ENCODE measurements at places on chromosomes 6 and 20.

DNA sequence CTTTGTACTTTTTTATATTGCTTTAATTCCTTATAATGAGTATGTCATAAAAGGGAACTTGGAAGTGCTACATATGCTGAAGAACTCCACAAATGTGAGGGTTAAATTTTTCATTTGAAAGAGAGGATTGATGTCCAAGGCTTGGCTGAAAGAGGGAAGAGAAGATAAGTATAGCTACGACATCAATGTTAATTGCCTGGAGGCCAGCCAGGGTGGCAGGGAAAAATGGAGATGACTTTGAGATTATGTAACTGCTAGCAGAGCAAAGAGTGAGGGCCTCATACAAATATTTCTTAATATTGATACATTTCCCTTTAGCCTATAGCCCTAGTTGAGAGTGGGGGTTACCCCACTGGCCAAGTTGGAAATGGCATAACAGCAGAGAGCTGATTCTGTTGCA is 24.8 kb upstream of the RIMS4 start:
- no peak for DNase-seq

GRCh38 chr6:162615016-162615705 is 112.4 kb downstream of the PRKN start:
- no peak for DNase-seq

DNA sequence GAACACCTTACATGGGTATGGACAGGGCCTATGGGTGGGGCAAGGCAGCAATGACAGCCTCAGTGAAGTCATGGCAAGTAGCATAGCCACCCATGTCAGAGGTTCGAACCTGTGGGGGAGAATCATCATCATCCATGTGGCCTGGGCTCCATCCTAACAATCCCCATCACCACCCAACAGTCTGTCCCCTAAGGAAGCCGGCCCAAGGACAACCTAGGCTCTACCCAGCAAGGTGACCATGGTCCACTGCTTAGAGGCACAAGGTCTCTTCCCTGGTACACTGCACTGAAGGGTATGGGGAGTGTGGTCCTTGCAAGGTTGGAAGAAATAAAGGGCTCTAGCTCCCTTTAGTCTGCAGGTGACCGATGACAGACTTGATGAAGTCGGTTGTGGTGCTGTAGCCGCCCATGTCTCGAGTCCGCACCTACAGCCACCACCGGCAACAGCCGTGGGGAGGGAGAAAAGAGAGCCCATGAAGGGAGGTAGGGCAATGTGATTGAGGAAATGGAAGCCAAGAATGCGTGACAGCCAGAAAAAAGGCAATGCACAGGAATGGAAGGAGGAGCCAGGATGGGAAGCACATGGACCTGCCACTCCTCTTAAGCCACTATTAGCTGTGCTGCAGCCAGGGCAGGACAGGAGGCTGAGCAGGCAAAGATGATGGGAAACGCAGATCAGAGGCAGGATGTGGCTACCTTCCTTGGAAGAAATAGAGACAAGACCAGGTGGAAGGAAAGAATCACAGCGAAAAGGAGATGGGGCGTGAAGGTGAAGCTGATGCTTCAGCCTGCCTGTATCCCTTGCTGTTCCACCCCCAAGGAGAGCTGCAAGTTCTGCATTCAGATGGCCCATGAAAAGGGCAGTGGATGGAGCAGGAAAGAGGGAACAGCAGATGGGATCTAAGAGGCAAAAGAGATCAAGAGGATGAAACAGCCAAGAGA is 5.3 kb downstream of the IDH3B start:
- peak; percentile 69 for DNase-seq

DNA sequence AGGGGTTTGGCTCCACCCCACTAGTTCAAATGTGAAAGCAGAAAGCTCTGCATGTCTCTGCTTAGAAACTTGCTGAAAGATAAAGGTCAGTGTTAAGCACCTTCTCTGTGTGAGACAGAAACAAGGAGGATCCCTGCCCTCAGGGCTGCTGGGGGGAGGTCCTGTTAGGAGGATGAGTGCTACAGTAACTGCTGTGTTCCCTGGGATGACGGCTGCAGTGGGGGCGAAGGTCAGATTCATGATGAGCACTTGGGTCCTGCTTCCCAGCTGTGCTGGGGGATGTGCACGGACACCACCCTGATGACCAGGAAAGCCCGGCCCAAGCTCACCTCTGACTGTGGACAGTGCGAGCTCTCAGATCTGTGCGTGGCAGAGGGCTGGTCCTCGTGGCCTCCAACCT is 252.6 kb downstream of the DLL1 start:
- DNase-seq, result no peak

DNA sequence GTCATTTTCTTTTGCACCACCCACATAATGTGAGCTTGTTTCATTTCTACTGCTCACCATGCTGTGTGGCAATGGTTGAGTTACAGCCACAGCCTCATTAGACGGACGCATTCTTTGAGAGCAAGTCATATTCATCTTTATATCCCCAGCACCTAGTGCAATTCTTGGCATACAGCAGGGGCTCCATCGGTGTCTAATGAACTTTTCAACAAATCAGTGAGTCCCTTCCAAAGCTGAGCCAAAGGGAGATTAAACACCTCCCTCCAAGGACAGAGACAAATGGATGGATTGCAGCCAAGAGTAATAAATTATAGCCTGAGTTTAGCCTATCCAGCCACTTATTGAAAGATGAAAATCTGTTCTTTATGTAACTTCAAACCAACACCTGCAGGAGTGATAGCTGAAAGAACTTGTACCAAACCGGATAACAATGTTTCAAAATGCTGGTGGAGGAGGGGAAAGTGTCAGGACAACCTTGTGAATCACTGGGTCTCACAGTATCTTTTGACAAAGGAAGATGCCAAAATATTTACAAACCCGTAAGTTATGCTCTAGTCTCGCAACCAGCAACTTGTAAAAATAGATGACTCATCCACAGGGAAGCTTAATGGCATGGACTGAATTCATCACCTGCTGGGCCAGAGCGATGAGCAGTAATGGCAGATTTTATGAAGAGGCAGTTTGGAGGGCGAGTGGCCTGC is 139.0 kb downstream of the PXDC1 start:
- DNase-seq, result peak; percentile 49

DNA sequence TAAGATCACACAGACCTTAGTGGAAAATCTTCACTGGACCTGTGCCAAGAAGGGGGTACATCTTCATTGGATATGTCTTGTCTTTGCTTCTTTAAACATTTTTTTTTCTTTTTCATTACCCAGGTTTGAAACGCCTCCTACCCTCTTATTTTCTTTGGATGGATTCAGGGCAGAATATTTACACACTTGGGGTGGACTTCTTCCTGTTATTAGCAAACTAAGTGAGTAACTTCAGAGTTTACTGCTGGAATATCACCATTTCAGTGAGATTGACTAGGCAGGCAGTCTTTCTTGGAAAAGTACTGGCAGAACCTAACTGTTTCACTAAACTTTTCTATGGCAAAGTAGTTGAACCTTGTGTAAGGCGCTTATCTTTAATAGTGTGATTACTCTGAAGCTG is 47.0 kb downstream of the ENPP1 start:
- no peak for DNase-seq

GRCh38 chr6:159691963-159692287 is 1.1 kb downstream of the SOD2 start:
- no peak for DNase-seq

GRCh38 chr20:63230800-63231268 is 4.9 kb upstream of the BIRC7 start:
- DNase-seq, result no peak

- DNase-seq, result no peak
Measured at GRCh38 chr20:33773412-33774089, 37.6 kb upstream of the CHMP4B start.

DNA sequence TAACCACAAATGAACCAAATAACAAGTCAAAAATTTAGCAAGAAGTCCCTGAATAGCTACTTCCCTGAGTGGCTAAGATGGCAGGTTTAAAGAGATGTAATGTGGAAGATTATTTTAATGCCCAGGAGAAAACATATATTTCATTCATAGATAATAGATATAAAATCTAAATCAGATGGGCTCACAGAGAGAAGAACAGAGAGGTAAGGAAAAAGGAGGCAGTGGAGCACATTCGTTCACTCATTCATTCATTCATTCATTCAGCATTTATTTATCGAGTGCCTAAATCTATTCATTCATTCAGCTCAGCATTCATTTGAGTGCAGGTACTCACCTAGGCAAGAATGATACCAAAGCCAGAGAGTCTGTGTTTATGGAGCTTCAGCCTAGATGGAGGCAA is 32.1 kb upstream of the IYD start:
- no peak for DNase-seq

GRCh38 chr6:137049095-137049494 is 4.3 kb upstream of the IL20RA start:
- no peak for DNase-seq

- no peak for DNase-seq
Measured at GRCh38 chr20:36741072-36741471, 4.8 kb downstream of the NDRG3 start.

- DNase-seq, result no peak
Measured at GRCh38 chr6:136613477-136613876, 63.3 kb upstream of the MAP7 start.

DNA sequence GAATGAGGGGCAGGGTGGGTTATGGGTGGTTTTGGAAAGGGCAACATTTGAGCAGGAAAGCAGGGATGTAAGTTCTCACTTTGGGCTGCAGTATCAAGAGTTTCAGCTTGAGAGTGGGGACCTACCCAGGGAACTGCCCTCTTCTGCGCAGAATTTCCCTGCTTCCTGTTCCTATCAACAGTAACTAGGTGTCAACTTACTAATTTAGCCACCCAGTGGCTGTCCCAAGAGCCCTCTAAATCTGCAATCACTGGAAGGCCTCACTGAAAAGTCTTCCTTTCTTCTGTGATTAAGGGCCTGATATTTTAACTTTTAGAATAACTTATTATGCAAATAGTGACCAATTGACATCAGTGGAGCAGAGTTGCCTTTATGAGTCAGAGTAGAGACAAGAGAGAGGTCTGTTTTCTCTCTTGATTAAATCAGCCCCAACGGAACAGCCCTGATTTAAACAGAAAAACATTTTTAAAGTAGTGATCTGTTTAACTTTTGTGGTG is 118.2 kb upstream of the RIPOR2 start:
- no peak for DNase-seq

- no peak for DNase-seq
Measured at GRCh38 chr20:35956616-35957015, 2.3 kb upstream of the SCAND1 start.

DNA sequence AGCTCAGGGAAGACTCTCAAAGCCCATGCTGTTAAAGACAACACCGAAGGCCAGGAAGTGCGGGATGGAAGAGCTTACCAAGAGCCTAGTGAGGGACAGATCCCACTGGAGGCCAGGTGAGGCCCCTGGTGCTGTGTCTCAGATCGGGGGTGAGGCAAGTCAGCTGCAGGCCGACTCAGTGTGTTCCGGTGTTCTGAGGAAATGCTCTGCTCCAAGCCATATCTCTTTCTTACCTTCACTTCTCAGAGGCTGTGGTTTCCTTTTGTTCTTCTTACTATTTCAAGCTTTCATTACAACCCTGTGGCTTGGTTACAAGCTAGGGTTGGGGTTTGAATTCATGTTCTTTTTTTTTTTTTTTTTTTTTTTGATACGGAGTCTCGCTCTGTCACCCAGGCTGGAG is 114.3 kb upstream of the ZFP64 start:
- DNase-seq, result no peak

GRCh38 chr20:4263036-4263435 is 247.7 kb upstream of the RNF24 start:
- no peak for DNase-seq

- DNase-seq, result no peak
Measured at GRCh38 chr20:34024723-34025351, 31.1 kb downstream of the RALY start.

DNA sequence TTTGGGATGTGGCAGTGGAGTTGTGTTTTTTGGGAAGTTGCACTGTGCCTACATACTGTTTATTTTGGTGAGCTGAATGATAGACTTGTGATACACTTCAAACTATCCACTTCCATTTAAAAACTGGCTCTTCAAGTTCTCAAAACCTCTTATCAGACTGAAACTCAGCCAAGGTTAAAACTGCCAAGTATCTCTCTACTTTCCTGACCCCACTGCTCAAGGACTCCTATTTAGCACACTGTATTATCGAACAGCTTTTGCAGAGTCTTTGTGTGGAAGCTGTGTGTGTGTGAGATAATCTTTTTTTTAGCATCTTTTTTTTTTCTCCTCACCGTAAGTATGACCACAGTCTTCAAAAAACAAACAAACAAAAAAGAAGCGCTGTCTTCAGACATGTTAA is 21.1 kb downstream of the STX11 start:
- DNase-seq, result no peak

DNA sequence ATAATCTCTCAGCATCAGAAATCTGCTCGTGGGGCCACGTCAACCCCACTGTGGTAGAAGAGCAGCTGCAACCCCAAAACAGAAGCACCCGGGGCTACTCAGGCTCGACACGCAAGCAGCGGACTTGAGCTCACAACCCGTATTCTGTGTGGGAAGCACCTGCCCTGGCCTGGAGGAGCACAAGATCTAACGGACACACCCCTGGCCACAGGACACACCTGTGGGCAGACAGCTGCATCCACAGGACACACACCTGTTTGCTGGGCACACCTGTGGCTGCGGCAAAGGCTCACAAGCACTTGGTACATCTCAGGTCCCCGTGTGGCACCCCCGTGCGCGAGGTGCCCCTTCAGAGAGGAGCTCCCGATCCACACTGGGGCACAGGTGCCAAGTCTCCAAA is 36.5 kb downstream of the ZBTB46 start:
- no peak for DNase-seq

GRCh38 chr6:5469101-5469846 is 208.0 kb downstream of the FARS2 start:
- no peak for DNase-seq

DNA sequence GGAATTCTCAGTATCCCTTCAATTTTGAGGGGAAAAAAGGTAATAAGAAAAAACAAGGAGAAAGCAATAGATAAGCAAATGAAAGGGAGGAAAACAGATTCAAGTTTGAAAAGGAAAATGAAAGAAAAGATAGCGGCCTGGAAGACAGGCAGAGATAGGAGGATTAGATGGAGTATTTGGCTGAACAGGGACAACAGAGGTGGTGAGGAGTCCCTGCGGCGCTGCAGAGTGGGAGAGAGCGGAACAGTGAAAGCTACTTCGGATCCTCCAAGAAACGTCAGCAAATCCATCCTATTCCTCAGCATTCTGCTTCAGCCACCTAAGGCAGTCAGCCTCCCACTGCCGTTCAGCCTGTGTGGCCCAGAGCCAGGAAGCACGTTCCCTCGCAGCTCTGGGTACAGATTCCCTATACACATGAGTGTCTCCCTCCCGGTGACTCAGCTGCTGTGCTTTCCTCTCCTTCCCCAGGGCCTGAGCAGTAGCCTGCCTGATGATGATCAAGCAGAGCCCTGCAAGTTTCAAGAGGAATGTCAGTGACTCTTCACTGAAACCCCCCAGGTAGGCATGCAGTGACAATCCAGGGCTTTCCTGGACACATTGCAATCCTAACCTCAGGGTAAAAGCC is 43.4 kb upstream of the CDYL start:
- DNase-seq, result peak; percentile 83

- no peak for DNase-seq
Measured at GRCh38 chr6:122657601-122658000, 47.4 kb downstream of the PKIB start.

DNA sequence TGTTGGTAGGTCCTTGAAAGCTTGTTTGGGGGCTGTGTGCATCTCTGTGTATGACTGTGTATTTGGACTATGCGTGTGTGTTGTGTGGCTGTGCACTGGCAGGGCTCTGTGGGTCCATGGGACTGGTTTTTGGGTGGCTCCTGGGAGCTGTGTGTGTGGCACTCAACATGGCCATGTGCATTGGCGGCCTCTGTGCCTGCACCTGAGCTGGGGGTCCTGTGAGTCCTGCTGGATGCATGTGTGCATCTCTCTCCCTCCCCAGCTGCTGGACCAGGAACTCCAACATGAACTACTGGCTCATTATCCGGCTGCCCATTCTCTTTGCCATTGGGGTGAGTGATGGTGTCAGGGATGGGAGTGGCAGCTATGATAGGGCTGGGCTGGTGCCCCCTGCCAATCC is 30.1 kb downstream of the GLP1R start:
- DNase-seq, result no peak
